Trophoblast cell (in vitro differentiated cells and primary cell): ENCODE measurements at places on chromosomes 6 and 20.

- peak; percentile 85 for DNase-seq
Observed at GRCh38 chr6:125940247-125941041, 16.1 kb upstream of the HINT3 start.

GRCh38 chr20:25242231-25242630 lies 5.7 kb upstream of the PYGB start:
- peak; percentile 9 for DNase-seq

DNA sequence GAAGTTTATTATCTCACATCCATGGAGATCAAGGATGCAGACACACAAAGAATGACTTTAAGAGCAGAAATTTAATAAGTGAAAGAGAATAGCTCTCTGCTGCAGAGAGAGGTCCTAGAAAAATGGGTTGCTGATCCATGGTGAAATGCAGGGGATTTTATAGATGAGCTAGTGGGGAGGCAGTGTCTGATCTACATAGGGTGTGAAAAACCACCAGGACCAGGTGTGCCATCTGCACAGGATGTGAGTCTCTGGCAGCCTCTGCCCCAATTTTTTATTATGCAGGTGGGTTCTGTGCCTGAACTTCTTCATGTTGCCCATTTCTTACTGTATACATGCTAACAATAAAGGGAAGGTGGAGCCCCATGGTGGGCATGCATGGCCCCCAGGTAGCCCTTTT lies 19.9 kb upstream of the NANP start:
- DNase-seq, result no peak

DNA sequence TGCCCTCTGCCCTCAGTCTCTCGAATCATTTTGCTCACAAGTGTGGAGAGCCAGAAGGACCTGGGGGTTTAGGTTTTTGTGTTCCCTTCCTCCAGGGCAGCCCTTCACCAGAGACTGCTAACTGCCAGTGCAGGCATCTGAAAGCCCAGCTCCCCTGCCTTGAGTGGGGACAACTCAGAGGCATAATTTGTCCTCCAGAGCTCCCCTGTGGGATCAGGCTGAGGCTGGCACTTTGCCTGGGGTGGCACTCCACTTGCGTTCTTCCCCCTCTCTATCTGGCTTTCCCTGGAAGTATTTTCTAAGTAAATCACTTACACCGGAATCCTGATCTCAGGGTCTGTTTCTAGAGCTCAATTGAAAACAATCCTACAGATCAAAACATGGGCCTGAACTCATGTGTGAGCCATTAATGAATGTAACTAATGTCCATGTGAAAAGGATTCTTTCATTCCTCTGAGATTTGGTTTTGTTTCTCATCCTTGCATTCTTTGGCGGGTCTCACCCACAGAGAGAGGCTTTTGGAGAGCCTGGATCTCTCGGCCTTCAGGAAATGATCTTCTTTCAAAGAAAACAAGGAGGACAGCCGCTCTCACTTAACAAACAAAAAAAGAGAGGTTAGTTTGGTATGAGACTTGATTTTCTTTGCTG lies 125.7 kb upstream of the RIPOR2 start:
- DNase-seq, result no peak

DNA sequence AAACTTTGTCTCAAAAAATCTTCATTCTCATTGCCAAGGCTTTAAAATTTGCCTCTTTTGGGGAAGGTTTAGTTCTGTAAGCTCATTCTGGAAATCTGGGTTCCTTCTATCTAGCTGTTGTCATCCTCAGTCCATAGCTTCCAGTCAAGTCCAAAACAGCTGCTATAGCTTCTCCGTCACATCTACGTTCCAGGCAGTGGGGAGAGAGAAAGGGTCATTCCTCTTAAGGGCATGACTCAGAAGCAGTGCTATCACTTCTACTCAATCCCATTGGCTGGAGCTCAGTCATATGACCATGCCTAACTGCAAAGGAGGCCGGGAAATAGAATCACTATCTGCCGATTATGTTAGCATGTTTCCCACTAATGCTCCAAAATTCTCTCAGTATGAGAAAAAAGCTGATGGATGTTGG lies 141.4 kb upstream of the PTPN1 start:
- no peak for DNase-seq

DNA sequence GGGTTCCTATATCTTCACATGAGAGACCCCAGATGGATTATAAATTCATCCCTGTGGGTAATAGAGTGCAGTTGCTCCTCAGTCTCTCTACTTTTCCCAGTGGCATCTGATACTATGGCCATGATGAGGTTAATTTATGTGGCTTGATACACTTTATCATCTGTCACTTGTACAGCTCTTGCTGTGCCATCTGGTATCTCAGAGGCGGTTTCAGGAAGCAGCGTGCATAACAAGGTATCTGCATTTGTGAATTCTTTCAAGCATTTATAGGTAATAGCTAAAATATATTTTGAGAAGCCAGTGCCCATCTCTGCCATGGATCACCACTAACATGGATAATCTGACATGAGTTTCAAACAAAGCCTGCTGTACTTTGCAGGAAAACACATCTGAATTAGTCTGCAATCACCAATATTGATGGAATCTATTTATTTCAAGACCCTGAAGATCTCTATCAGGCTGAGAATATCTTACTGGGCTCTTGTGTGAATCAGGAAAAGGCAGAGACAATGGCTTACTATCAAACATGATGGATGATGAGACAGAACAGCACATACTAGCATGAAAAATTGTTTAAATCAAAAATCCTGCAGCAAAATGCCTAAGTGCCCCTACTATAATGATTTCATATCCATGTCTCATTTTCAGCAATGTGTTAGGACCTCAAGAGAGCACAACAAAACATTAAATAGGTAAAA lies 548.7 kb upstream of the MAP3K7 start:
- no peak for DNase-seq

DNA sequence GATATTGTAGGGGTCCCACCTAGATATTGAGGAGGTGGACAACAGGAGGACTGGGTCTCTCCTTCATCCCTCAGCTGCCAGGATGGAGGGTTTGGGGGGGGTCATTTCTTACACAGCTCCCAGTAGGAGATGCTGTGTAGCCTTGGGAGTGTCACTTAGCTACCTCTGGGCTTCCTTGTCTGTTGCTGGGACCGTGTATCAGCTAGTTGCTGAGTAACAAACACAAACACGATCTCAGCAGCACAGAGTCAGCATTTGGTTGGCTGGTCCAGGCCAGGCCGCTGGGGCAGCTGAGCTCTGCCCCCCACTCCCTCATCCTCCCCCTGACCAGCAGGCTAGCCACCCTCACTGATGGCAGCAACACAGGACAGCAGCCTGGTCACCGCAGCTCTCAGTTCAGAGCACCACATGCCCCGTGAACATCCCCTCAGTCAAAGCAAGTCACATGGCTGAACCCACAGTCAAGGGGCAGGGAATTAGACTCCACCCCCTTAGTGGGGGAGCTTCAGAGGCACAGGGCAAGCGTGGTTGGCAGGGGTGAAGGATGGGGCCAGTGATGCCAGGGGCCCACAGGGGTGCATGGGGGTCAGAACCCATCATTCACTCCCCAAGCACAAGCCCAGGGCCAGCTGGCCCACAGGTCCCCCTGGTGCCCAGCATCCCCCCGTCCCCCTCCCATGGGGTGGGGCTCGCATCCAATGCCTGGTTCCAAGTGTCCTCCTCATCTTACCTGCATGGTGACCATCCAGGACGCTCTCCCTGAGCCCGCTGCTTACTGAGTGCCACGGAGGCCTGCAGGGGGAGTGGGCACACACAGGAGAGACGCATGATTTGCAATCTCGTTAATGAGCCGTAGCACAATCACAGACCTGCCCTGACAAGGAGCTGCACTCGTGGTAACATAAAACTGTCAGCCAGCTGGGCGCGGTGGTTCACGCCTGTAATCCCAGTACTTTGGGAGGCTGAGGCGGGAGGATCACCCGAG lies 112.4 kb downstream of the TAF4 start:
- DNase-seq, result no peak

DNA sequence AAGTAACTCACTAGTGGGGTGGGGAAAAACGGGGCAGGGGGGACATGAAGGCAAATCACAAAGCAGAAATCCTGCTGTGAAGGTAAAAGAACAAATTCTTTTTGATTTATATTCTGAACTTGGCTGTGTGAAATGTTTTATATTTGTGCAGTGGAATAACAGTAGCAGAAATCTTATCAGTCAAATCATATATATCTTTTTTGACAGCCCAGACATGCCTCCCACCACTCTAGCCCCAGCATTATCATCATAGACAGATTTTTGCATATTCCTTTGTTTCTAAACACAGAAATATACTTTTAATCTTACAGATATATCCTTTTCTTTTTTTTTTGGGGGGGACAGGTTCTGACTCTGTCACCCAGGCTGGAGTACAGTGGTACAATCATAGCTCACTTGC lies 97.4 kb downstream of the PREP start:
- DNase-seq, result no peak

DNA sequence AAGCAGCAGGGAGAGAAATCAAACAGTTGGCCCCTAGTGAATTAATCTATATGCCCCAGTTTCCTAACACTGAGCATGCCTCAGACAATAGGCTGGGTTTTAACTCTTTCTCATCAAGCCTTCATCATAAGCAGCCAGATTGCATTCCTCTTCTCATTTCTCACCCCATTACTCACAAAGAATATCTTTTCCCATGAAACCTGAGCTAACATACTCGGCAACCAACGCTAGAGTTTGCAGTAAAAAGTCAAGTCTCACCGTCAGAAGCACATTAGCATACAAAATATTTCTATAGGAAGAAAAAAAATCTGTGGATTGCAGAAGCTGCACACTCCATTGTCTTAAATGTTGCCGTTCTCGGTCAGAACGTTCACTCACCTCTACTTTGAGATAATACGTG lies 429.9 kb upstream of the ARID1B start:
- no peak for DNase-seq

GRCh38 chr6:116461932-116462885 lies 1.0 kb downstream of the CALHM6 start:
- DNase-seq, result peak; percentile 92

DNA sequence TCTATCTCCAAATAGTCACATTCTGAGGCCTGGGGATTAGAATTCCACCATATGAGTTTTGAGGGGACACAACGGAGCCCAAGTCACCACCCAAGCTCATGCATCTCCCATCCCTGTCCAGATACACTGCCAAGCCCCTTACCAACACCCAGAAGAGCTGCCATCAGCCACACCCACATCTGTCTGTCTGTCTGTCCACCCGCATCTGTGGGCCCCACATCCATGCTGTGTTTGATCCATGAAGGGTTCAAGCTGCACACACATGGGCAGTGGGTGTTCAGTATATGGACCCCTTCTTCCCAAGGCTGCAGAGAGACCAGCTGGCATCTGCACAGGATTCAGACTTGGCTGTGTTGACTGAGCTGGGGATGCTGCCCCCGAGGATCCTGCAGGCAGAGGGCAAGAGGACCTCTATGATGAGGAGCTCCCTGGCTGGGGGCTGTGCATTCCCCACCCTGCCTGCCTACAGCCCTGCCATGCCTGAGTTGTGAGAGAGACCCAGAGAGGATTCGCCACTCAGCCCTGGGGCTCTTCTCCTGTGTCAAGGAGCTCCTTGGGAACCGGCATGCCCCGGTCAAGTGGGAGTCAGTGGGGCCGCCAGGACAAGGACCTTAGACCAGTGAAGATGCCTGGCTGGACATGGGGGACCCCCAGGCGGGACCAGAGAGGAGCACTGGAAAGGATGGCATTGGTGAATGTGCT lies 206.4 kb downstream of the SYNDIG1 start:
- no peak for DNase-seq

GRCh38 chr6:17816921-17817611 lies 110.3 kb upstream of the NUP153 start:
- DNase-seq, result peak; percentile 90

DNA sequence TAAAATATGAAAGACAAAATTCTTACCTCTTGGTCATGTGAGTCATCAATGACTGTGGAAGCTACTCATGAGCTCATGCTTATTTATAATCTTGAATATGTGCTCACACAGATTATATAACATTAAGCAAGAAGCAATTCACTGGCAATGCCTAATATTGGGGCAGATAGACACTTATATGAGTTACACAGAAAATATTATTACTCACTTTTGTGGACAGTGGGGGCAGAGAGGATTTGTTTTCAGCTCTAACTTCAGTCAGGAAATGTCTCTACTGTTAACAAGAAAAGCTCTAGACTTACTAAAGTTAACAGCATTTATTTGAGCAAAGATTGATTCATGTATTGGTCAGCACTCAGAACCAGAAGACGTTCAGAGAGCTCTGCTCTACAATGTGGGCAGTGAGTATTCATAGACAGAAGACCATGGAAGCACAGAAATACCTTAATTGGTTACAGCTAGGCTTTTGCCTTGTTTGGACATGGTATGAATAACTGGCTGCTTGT lies 85.8 kb upstream of the AHI1 start:
- DNase-seq, result no peak

DNA sequence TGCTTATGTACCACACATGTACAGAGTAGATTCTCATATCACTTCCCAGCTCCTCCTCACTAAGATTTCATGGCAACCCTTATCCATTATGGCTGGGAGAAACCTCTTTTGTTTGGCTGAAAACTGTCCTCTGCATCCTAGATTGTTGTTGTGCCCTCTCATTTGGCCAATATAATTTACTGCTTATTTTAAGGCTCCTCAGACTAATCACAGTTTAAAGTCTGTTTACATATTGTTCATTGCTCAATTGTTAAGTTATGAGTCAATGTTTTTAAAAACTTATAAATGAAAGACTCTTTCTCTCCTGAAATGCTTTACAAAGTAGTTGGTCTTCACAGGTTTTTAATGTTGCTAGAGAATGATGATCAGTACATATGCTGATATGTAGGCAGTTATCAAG lies 57.3 kb downstream of the FAM83B start:
- DNase-seq, result no peak

DNA sequence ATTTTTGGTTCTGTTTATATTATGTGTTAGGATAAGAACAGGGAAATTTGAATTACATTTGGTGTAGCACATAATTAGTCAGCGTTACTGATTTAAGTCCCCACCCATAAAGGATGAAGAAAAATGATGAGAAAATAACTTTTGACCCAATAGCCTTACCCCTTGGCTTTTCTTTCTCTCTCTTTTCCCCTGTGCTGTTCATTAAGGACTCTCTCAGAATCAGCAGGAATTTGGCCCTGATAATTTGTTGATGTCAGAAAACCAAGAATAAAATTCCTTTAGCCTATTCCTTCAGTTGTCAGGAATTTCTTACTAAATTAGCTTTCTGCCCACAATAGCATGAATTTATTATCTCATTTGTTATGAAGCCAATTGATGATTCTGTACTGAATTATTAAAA lies 18.5 kb downstream of the PLCB1 start:
- no peak for DNase-seq

DNA sequence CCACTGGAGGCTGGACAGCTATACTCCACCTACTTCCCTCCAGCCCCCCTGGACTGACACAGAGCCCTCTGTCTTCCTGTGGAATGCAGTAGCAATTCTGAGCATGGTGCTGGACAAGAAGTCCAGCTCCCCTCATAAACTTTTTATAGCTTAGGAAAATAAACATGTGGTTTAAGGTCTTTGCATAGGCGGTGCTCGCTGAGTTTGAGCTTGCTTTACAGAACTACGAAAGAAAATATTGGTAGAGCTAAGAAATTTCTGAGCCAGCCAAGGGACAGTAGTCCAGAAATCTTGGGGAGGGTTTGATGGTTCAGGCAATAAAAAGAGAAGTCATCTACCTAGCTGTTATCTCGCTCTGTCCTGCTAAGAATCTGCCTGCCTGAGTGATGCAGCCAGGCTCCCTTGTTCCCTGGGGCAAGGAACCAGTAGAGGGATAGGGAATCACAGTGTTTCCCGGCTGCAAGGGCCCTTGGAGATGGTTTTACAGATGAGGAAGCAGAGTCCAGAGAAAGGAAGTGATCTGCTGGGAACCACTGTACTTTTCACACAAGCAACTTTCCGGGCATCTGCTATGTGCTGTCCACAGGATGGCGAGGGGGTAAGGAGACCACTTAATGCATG lies 343.4 kb downstream of the CDC5L start:
- no peak for DNase-seq

- DNase-seq, result no peak
Observed at GRCh38 chr6:79048611-79049010, 29.4 kb downstream of the PHIP start.

GRCh38 chr6:1716868-1717267 lies 107.2 kb downstream of the FOXC1 start:
- DNase-seq, result no peak
